ENCODE measurements at places on chromosomes 2 and 18.

DNA sequence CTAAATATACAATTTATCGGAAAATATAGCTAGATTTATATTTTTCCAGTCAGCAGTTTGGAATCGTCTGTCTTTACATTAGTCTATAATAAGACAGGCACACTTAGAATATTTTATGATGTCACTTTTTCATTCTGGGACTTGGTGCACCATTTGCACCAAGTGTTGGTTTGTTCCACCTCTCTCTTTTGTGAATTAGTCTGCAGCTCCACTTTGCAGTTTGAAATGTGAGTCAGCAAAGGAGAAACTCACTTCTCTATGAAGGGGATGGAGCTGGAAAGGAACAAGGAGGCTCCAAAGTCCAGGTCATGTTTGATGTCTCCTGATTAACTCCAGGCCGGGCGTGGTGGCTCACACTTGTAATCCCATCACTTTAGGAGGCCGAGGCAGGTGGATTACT is 63.8 kb upstream of the RTN4 start:
- DNase-seq: no peak

GRCh38 chr2:37869771-37870170 is 55.3 kb upstream of the RMDN2 start:
- DNase-seq: no peak

GRCh38 chr2:221018262-221018661 is 553.8 kb downstream of the EPHA4 start:
- no peak for DNase-seq

- no peak for DNase-seq
Measured at GRCh38 chr2:42084231-42084671, 36.4 kb downstream of the PKDCC start.

- DNase-seq: no peak
Measured at GRCh38 chr18:8912348-8913326, 189.9 kb upstream of the NDUFV2 start.

- DNase-seq: no peak
Measured at GRCh38 chr2:189247276-189247675, 67.7 kb upstream of the COL5A2 start.

DNA sequence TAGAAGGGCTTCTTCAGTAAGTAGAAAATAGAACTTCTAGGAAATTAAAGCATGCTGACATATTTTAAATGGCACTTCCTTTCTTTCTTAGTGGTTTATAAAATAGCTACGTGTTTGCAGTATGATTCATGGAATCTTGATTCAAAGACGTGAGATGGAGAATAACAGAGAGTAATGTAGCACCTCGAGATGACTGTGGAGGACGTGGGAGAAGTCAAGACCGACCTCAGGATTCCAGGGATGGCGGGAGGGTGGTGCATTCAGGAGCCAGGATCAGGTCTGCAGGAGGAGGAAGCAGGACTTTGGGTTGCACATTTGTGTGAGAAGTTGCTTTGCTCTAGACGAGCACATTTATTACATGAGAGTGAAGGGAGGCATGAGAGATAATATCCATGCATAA is 56.0 kb downstream of the DCDC2C start:
- no peak for DNase-seq

DNA sequence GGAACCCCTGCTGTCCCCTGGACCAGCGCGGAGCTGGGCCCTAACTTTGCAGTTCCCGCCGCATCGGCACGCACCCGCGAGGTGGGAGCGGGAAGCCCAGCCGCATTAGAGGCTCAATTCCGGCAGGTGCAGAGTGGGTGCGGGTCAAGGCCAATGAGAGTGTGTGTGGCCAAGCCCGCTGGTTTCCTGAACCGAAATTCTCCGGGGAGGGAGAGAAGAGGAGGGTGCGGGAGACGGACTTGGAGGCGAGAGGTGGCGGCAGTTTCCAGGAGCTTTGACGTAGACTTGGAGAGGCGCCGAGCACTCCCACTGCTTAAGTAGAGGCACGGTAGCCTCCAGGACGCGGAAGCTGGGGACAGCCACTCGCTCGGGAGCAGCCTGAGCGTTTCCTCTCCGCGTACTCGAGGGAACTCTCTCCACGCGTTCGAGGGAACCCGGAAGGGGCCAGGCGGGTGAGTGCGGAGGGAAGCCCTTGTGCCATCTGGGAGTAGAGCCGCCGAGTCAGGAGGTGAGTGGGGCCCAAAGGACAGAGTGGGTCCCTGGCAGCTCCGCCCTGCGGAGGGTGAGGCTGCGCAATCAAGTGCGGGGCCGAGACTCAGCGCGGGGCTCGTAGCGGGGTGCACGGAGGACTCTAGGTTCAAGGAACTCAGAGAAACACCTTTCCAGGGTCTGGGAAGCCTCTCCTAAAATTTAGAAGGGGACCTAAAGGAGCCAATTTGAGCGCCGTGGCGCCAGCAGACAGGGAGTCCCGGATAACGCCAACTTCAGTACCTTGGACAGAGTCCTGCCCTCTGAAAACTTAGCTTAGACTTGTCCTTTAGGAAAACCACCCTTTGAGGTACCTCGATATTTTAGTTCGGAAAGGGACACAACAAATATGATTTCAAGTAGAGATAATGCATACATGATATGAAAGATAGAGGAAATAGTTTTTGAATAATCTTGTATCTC is at the start of gene FAM237A:
FAM237A (plus strand) TSS at position 413 of the 951 bp plus-strand sequence. CDS start 1,750 bp downstream, outside the sequence.
- DNase-seq: peak; percentile 56

GRCh38 chr2:108423502-108424251 is 25.3 kb upstream of the GCC2 start:
- DNase-seq: no peak

GRCh38 chr2:31241625-31242270 is 7.8 kb downstream of the EHD3 start:
- no peak for DNase-seq

- DNase-seq: no peak
Measured at GRCh38 chr2:208415897-208416296, 9.3 kb downstream of the PTH2R start.

DNA sequence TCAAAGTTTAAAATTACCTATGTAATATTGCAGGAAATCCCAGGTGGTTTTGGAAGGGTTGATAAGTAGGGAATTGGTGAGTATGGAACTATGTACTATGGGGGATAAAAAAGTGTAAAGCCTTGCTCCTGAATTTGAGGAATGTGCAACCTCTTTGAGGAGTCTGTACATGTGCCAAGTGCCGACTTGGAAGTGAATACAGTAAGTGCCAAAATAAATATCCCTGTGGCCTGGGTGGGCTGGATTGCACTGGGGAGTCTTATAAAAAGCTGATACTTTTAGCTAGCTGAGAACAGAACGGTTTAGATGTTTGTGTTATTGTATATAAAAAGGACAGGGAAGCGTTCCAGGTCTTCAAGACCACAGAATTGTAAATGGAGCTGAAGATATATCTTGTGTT is 317.1 kb upstream of the LRRTM1 start:
- DNase-seq: no peak

DNA sequence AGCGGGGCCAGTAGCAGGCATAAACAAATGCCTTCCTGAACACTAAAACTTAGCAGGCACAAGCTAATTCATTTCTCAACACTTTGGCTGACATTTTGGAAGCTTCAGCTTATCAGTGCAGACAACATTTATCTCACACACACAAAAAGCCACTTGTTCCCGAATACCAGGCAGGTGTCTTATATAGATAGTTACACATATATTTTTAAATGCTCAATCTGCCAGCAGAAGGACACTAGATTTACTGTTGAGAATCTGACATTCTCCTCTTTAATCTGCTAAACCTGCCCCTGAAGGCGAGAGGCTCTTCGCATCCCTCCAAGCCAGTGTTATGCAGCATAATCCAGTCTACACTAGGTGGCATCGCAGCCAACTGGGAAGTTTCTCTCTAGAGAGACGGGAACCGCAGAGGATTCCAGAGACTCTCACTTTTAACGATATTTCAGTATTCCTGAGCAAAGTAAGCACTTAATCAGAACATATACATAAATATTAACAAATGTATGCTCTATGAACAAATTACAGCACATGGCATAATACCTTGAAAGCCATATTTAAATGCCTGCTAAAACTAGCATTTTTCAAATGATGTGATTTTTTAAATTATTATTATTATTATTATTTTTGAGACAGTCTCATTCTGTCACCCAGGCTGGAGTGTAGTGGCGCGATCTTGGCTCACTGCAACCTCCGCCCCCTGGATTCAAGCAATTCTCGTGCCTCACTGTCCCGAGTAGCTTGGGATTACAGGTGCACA is 90.2 kb upstream of the SCG2 start:
- DNase-seq: peak; percentile 24

GRCh38 chr2:21657445-21657844 is 533.7 kb downstream of the TDRD15 start:
- no peak for DNase-seq

GRCh38 chr18:48990481-48991318 is 39.9 kb upstream of the SMAD7 start:
- no peak for DNase-seq

DNA sequence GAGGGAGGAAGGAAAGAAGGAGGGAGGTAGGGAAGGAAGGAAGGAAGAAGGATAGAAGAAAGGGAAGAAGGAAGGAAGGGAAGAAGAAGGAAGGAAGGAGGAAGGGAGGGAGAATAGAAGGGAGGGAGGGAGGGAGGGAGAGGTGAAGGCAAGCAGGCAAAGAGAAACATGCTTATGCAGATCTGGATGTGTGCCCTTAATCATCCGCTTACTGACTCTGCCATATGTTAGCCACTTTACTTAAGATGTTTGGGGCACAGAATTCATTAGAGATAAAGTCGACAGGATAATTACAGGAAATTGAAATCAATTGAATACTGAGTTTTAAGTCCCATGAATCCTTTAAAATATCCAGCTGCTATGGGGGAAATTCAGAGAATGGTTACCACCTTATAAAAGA is 334.2 kb downstream of the GRB14 start:
- no peak for DNase-seq

DNA sequence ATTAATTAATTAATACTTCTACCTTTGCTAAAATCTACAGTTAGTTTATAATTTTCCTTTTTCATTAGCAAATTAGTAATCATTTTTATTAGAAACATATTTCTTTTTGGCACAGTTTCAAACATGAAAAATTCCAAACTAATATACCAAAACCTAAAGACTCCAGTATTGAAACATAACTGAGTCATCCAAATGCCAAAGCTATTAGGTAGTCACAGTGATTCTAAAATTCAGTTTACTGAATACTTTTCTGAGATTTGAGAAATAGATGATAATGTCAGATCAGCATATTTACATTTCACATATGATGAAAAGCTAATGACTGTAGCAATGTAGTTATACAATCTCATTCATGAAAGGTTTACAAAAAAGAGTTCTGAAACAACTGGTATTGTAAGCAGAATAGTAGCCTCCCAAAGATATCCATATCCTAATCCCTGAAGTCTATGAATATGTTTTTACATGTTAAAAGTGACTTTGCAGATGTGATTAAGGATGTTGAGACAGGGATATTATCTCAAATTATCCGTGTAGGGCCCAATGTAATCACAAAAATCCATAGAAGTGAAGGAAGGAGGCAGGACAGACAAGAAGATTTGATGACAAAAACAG is 680.2 kb upstream of the CHAC2 start:
- DNase-seq: no peak

GRCh38 chr2:189595417-189595816 is 14.8 kb upstream of the SLC40A1 start:
- no peak for DNase-seq

DNA sequence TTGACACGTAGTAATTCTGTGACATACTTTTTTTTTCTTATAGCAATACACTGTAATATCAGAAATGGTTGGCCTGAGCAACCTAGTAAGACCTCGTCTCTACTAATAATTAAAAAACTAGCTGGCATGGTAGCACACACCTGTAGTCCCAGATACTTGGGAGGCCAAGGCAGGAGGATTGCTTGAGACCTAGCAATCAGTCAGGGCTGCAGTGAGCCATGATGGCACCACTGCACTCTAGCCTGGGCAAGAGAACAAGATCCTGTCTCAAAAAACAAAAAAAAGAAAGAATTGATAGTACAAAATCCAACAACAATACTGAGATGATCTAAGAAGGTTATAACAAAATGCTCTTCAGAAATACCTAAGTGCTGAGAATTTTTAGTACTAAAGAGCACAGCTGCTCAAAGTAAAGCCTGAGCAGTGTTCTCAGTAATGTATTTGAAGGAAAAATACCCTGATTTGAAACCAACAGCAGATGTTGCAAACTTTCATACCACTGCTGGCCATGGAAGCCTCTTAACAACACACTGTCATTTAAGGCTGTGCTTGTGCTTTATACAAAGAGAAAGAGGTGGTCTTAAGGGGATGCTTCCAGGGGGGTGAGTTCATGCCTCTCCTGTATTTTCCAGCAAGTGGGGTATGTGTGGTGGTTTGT is 132.6 kb upstream of the CDCA7 start:
- no peak for DNase-seq

DNA sequence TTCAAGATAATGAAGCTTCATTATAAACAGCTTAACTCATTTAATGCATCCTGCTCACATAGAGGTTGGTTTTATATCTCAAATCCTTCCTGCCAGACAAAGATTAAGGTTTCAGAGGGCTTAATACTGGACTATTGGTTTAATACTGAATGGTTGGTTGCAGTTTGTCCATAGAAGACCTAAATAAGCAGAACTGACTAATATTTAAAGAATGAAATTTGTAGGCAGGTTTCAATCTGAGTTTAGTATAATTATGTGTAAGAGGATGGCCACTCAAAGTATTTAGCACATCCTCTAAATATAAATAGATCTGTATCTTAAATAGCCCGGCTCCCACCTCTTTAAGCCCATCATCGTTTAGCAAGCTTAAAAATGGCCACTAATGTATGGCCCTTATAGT is 92.5 kb downstream of the EPB41L5 start:
- DNase-seq: no peak

GRCh38 chr2:23268467-23269263 is 116.3 kb upstream of the KLHL29 start:
- no peak for DNase-seq

Measured in activated CD4-positive, alpha-beta T cell treated with anti-CD3 and anti-CD28 coated beads for 36 hours (primary cell).